ENCODE measurements at places on chromosomes 1 and 21. TPM values are rescaled to one million over a fixed set of nuclear protein-coding genes. Genes with fewer than 3 reads are reported as not detected.

GRCh38 chr21:24200052-24200451 is 1407.2 kb downstream of the MRPL39 start:
- DNase-seq, result no peak

- DNase-seq, result no peak
Measured at GRCh38 chr1:110756506-110756905, 81.8 kb upstream of the KCNA3 start.

DNA sequence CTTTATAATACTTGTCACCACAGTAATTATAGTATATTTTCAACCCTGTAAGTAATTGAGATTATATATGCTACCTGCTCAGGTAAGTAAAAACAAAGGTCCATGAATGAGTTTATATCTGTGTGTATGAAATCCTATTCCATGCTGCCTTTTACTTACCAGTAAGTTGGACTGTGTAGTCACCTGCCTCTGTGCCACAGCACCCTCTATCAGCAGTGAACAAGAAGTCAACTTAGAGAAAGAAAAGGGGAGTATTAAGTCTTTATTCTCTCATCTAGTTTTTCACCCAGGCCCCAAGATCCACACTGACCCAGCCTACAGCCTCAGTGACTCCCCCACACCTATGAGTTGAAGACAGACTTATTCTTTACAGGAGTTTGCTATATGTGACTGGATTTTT is 36.9 kb upstream of the IFI16 start:
- DNase-seq, result peak; percentile 46

GRCh38 chr1:162676087-162676486 is 43.8 kb downstream of the DDR2 start:
- peak; percentile 58 for DNase-seq

DNA sequence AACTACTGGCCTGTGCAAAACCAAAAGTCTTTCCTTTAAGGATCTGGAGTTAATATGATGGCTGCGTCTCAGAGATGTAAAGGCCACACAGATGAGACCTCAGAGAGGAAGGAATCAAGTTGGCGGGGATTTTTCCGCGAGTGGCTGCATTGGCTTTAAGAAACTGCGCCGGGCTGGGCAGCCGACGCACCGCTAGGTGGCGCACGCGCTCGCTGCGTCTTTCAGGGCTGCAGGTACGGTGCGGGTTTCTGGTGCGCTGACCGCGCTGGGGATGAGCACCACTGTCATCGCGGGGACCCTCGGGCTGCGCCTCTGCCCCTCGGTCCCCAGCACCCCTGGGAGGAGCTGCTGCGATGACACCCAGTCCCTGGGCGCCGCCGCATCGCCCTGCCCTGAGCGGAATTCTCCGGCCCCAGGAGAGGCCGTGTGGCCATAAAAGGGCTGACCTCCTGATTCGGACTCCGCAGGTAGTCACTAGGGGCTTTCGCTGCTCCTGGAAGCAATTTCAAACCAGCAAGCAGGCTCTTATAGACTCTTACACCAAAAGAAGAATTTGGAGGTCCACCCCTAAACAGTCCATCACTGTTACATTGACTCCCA is 241.0 kb downstream of the KCNJ6 start:
- peak; percentile 43 for DNase-seq

- no peak for DNase-seq
Measured at GRCh38 chr1:37650721-37651120, 16.0 kb upstream of the RSPO1 start.

- no peak for DNase-seq
Measured at GRCh38 chr1:223363057-223363855, 720 bp downstream of the SUSD4 start.

GRCh38 chr1:64873576-64873975 is 92.8 kb downstream of the JAK1 start:
- no peak for DNase-seq

Gene DENND2C
- 1.1 TPM for total RNA-seq

Gene CHRNB2
- total RNA-seq, result 1.5 TPM

DNA sequence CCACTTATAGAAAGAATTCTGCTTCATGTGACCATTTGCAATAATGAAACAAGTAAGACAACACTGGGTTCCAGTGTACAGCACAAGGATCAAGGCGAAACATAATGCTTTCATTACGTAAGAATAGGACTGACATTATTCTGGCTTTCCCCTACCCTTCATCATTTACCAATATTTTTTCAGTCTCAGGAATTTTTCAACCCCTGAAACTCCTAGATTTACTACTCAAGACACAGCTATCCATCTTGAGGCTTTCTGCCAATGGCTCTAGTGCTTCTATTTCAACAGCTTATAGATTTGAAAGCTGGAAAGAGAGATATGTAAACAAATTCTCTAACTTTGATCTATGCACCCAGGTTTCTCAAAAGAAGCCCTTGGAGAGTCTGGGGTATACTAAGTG is 48.4 kb downstream of the WLS start:
- no peak for DNase-seq

DNA sequence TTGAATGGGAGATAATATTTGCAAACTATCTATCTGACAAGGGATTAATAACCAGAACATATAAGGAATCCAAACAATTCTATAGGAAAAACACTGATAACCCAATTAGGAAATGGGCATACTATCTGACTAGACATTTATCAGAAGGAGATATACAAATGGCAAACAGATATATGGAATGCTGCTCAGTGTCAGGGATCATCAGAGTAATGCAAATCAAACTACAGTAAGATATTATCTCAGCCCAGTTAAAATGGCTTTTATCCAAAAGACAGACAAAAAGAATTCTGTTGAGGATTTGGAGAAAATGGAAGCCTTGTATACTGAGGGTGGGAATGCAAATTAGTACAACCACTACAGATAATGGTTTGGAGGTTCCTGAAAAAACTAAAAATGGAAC is 758.0 kb upstream of the B3GALT2 start:
- DNase-seq, result peak; percentile 7

DNA sequence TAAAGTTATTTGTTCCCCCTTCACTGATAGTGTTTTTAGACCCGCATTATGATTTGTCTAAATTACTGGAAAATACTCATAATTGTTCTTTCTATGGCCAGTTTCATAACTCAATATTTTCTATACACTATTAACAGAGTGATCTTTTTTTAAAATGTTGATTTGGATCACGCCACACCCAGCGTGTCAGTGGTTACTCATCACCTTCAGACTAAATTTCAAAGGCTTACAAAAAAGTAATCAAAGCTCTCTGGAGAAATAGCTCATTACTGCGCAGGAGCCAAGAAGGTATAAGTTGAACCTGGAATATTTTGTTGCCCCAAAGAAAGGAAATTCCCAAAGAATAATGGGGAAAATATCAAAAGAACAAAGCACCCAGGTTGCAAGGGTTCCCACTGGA is 104.9 kb downstream of the EVI5 start:
- DNase-seq, result no peak

DNA sequence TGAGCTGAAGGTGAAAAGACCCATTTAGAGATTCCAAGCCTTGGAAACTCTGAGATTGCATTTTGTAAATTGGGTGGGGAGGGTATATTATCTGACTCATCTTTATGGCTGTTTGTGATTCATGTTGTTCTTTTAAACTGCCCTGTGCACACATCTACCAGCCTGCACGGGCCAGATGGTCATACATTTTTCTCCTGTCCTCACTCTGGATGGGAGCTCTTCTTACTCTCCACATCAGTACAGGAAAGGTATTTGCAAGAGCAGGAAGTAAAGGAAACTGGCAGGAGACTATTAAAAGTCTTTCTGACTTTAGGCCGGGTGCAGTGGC is 14.3 kb upstream of the NMNAT2 start:
- DNase-seq, result no peak

Gene SPRR2D
- 39.8 TPM for total RNA-seq

Gene HHIPL2
- not detected for total RNA-seq

- DNase-seq, result no peak
Measured at GRCh38 chr1:76494807-76495206, 372.5 kb upstream of the ST6GALNAC5 start.

- DNase-seq, result no peak
Measured at GRCh38 chr1:15201849-15202551, 45.0 kb upstream of the FHAD1 start.

- DNase-seq, result no peak
Measured at GRCh38 chr1:238628110-238628509, 737.4 kb upstream of the ZP4 start.

Gene SLC25A34
- total RNA-seq, result 1.3 TPM

Gene ITLN2
- total RNA-seq, result 0.90 TPM

DNA sequence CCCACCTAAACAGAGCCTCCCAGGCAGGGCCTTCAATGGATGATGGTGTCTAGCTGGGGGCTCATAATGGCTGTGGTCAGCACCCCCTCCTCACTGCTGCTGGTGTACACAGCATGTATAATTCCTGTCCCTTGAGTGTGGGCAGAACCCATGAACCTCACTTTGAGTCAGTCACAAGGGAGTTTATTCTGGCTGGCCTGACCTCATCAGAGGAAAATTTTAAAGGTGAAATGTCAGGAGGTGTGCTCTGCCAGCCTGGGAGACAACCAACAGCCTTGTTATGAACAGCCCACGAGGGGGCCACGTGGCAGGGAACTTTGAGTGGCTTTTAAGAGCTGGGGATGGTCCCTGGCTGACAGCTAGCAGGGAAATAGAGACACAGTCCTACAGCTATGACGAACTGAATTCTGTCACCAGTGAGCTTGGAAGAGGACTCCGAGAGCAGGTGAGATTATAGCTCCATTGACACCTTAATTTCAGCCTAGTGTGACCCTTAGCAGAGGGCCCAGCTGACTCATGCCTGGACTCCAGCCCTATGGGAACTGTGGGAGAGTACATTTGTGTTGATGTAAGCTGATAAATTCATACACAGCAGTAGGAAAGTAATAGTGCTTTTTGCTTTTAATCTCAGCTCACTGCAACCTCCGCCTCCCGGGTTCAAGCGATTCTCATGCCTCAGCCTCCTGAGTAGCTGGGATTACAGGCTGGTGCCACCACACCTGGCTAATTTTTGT is 73.5 kb upstream of the RUNX3 start:
- DNase-seq, result peak; percentile 84

Gene DYNLT5
- total RNA-seq, result not detected

Gene SEC16B
- total RNA-seq, result 0.19 TPM

DNA sequence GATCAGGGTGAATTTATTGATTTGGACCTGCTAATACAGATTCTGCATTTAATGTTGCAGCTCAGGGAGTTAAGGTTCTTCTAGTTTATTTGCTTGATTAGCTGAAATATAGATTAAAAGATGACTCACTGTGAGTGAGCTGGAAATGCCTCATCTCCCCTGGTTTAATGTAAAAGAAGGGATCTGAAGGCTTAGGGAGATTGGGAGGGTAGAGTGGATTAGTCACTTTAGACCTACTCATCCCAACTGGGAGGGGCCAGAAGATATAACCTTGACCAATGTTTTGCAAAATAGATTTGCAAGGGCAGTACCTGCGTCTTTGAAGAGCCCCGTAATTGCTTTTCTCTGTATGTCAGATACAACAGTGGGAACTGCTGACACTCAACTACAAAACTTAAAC is 922.8 kb upstream of the ADGRL4 start:
- no peak for DNase-seq

- DNase-seq, result no peak
Measured at GRCh38 chr1:212712451-212713303, 13.0 kb upstream of the BATF3 start.

DNA sequence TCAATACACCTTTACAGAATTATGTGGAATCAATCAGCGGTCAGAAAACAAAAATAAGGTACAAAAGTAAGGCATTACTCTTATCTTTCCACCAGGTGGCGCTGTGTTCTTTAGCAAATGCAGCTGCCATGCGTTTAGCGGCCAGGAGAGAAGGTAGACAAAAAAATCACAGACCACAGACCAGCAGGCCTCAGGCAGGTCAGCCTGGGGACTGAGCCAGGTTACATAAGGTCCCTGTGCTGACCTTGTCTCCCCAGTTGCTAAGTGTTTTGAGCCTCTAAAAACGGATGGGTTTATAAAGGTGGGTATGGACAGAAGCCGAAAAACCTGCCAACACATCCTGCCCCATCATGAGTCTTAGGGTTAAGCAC is 2.8 kb downstream of the RGS16 start:
- peak; percentile 81 for DNase-seq

DNA sequence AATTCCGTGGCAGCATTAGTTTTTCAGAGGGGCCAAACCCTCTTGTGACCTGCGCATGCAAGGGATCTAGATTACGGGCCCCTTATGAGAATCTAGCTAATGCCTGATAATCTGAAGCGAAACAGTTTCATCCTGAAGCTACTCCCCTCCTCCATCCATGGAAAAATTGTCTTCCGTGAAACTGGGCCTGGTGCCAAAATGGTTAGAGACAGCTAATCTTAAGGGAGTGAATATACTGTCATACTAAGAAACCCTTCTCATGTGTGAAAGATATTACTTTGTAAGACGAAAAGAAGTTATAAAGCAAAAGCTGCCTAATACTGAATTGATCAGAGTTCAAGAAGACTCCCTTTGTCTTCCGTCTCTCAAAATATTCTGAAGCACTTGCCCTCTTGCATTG is 166.3 kb downstream of the DUSP10 start:
- DNase-seq, result no peak

DNA sequence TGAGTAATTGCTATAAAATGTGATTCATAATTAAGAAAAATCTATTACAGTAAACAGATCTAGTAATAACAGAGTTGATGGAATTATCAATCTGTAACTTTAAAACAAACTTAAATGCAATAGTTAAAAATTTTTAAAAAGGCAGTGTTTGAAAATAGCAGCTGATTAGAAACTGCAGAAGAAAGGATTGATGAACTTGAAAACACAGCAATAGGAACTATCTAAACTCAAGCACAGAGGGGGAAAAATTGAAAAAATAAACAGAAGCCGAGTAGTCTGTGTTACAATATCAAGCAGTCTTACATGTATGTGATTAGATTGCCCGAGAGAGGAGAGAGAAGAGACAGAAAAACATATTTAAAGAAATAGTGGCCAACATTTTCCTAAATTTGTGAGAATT is 569.0 kb upstream of the B3GALT2 start:
- no peak for DNase-seq

DNA sequence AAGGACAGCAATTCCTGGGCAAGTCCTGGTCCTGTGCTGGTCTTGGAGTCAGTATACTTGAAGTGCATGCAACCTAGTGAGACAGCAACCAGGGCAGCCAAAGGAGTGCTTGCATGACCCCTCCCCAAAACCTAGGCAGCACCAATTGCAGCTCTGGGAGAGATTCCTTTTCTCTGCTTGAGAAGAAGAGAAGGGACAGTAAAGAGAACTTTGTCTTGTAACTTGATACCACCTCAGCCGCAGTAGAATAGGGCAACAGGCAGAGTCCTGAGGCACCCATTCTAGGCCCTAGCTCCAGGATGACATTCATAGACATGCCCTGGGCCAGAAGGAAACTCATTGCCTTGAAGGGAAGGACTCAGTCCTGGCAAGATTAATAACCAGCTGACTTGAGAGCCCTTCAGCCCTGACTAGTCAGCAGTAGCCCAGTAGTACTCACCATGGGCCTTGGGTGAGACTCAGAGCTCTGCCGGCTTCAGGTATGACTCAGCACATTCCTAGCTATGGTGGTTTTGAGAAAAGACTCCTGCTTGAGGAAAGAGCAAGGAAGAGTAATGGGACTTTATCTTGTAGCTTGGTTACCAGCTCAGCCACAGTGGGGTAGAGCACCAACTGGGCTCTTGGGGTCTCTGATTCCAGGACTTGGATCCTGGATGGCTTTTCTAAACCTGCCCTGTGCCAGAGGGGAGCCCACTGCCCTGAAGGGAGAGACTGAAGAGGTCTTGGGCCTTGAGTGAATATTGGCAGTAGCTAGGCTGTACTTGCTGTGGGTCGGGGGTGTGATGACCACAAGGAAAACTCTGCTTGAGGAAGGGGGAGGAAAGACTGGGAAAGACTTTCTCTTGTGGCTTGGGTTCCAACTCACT is 51.7 kb upstream of the ACADM start:
- DNase-seq, result no peak

Data from SK-MEL-5 (cell line).